ENCODE measurements at places on chromosomes 6 and 20.
A peak's percentile ranks its signal among the peaks of the same experiment; 100 is the strongest.

- DNase-seq: no peak
Observed at GRCh38 chr6:112362812-112363570, 15.9 kb downstream of the RFPL4B start.

- no peak for DNase-seq
Observed at GRCh38 chr20:19430641-19431315, 218.3 kb downstream of the SLC24A3 start.

GRCh38 chr6:164102693-164103092, 688.2 kb downstream of the QKI start:
- no peak for DNase-seq

DNA sequence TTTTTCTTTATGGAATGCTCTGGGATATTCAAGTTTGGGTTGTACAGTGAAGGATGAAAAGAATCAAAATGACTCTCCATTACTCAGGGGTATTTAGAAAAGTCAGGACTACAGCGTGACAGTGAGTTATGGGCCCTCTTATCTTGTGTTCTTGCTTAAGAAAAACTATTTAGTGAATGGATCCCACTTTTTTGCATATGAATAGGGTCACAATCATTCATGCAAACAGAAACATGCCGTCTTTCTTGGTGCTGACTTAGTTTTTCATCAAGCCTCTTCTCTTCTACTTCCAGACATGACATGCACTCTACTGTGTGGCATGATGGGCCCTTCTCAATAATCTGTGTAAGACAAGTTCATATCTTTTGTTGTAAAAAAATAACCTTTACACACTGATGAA, 488.4 kb upstream of the MMS22L start:
- DNase-seq: no peak

DNA sequence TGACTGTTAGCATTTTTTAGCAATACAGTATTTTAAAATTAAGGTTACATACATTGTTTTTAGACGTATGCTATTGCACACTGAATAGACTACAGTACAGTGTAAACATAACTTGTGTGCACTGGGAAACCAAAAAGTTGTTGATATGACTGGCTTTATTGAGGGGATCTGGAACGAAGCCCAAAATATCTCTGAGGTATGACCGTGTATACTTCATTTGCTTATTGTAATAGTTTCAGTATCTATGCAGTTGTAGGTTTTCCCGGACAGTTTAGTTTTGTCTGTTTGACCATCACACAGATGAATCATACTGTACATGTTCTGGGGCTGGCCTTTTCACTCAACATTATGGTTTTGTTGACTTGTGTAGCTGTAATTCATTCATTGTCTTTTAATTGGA, 6.9 kb upstream of the ZBTB12 start:
- no peak for DNase-seq

GRCh38 chr6:44131892-44132291, 4.5 kb downstream of the TMEM63B start:
- DNase-seq: no peak

DNA sequence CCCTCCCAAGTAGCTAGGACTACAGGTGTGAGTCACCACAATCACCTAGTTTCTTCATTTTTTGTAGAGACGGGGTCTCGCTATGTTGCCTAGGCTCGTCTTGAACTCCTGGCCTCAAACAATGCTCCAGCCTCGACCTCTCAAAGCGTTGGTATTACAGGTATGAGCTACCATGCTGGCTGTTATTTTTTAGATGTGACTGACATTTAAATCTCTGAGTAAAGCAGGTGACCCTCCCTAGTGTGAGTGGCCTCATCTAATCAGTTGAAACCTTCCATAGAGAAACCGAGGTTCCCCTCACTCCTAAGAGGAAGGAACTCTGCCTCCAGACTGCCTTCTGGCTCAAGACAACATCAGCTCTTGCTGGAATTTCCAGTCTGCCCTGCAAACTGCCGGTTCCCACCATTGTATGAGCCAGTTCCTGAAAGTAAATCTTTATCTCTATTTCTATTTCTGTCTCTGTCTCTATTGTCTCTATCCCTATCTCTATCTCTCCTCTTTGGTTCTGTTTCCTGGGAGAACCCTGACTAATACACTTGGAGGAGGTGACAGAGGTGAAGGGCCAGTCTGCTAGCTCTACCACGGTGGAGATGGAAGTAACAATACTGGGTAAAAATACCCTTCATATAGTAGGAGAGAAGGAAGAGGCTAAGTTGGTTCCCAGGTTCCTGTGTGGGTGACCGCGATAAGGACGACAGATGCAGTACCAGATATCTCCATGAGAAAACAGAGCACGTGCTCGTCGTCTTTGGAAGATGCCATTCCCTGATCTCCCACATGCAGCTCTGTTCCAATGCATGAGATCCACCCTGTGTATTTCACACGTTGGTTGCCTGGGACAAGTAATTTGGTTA, 81.0 kb downstream of the MYB start:
- no peak for DNase-seq

DNA sequence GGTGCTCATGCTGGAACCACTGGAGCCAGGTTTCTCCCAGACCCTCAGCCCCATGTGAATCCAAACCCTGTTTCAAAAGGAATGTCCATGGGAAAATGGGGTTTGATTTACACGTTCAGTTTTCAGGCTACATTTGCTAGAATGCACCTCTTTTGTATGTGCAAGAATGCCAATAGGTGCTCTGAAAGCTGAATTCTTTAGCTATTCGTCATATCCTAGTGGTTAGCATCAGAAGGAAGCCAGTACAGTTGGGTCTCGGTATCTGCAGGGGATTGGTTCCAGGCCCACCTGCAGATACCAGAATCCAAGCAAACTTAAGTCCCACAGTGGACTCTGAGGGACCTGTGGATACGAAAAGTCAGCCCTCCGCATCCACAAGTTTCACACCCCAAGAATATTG, 93.4 kb downstream of the UST start:
- no peak for DNase-seq

GRCh38 chr6:140001821-140002341, 627.4 kb upstream of the CITED2 start:
- DNase-seq: no peak

GRCh38 chr6:133983099-133983939, 30.3 kb downstream of the TBPL1 start:
- peak; percentile 24 for DNase-seq

DNA sequence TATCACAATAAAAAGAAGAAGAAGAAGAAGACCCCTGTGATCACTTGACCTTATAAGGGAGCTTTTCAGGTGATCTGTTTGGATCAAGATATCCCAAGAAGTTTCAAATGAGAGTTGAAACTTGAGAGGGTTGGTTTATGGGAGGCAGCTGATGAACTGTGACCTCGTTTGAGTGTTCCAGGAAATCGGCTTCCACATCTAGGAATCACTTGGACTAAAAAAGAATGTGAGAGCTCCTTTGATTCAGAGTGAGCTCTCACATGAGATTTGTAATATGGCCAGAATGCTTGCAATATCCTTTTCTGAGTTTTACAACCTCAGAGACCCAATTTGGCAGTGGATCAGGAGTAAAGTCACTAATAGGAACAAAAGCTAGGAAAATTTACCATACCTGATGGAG, 228.1 kb downstream of the ATXN1 start:
- no peak for DNase-seq

GRCh38 chr6:121443971-121444541, 8.6 kb downstream of the GJA1 start:
- no peak for DNase-seq

DNA sequence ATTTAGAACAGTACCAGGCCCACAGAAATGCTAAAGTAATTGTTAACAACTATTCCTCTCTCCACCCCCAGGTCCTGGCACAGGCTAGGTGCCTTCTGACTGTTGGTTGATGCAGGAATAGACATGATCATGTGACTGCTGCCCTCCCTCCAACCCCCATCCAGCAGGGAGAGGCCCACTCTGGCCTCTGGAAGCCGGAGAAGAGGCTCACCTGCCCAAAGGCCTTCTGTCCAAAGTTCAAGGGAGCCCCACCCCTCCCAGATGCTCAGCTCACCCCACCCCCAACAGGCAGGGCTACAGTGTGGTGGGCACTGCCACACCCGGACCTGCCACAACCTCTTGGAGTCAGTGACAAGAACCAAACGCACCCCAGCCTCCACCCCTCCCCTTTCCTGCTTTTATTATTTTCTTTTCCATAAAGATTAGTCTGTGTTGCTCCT, 26.9 kb upstream of the FOXP4 start:
- DNase-seq: no peak

DNA sequence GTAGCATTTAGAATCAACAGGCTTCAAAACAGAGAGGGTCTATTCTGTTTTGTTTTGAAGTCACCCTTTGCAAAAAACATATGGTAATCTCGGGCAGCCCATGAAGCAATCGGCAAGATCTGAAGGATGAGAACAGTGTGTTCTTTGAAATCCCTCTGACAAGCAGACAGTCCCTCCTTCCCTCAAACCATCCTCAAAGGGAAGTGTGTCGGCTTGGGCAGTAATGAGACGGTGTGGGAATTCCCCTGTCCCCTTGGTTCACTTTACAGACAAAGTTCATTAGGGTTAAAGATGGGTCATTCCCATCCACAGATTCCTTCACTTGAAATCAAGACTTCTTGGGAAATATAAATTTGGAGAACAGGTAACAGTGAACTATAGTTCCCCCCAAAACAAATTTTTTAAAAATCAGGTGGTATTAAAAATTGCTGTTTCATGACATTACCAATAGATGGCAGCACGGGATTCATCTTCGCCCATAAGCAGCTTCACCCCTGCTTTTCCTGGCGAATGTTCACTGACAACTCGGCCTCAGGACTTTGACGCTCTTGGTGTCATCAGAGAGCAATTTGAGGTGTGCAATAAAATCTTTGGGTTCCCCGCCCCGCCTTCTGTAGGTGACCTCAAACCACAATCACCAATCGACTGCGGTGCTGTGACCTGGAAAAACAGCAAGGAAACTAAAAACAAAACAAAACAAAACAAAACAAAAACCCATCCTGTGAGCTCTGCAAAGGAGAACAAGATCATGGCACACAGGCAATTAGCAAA, 159.3 kb upstream of the TNFAIP3 start:
- peak; percentile 66 for DNase-seq

- no peak for DNase-seq
Observed at GRCh38 chr20:58874469-58874868, 22.0 kb downstream of the GNAS start.

DNA sequence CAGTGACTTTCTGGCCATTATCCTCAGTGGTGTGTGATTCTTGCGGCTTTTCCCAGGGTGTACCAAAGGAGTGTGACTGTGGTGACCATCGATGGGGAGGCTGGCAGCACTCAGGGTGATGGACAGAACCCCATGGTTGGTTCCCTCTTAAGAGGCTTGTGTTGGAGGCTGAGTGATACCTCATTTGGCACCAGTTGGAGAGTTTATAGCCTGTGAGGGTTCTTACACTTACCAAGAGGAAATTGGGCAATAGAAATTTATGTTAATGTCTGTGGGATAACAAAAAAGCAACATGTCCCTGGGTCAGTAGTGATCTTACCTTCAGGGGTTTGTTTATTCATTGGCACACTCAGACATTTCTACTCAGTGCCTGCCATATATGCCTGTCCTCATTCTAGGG, 37.2 kb downstream of the DAAM2 start:
- DNase-seq: no peak

GRCh38 chr6:168190014-168190405, 111.0 kb upstream of the FRMD1 start:
- DNase-seq: no peak

- DNase-seq: no peak
Observed at GRCh38 chr6:106100755-106101154, 14.6 kb downstream of the PRDM1 start.

GRCh38 chr6:10617008-10617696, 77.3 kb downstream of the C6orf52 start:
- no peak for DNase-seq

DNA sequence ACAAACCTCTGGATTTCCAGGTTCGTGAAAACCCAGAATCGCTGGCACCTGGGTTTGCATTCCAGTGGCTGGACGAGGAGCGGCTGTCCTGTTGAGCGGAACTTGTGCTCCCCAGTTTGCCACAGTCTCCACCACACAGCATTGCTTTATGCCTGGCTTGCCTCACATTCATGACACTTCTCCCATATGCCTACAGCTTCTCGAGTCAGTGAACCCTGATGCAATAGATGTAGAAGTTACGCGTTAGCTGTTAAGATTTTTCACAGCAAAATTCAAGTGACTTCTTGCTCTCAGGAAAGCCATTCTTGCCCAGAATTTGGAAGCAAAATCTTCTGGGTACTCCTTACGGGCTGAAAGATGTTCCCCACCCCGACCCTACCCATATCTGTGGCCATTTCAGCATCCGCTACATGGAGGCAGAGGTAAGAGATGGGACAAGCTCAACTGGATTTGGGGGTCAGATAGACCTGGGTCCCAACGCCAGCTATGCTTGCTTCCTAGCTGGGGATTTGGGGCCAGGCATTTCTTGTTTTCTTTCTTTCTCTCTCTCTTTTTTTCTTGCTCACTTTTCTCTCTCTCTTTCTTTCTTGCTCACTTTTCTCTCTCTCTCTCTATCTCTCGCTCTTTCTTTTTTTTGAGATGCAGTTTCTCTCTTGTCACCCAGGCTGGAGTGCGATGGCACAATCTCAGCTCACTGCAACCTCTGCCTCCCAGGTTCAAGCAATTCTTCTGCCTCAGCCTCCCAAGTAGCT, 12.4 kb upstream of the GDAP1L1 start:
- DNase-seq: no peak

DNA sequence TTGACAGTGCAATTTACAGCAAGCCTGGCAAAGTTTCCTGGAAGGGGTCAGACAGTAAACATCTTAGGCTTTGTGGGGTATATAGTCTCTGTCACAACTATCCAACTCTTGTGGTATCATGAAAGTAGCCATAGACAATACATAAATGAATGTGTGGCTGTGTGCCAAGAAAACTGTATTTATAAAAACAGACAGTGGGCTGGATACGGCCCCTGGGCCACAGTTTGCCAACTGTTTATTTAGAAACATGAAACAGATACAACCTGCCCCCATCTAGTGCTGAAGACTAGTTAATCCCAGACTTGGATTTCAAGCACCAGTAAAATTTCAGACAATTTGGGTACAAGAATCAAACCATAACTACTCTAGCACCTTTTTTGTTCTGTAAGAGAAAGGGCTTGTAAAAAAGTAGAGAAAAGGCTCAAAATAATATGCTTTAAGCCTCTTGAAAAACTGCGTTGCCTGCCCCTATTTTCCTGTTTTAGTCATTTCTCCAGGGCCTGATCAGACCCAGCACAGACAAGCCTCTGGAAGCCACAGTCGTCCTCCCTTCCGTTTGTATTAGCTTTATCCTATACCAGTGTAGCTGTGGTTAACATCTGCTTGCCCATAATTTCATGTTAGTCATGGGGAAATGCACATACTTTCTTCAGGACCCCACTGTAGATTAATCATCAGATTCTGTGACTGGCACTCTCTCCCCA, 30.8 kb downstream of the JAG1 start:
- no peak for DNase-seq
